ENCODE measurements at places on chromosomes 4 and X.

DNA sequence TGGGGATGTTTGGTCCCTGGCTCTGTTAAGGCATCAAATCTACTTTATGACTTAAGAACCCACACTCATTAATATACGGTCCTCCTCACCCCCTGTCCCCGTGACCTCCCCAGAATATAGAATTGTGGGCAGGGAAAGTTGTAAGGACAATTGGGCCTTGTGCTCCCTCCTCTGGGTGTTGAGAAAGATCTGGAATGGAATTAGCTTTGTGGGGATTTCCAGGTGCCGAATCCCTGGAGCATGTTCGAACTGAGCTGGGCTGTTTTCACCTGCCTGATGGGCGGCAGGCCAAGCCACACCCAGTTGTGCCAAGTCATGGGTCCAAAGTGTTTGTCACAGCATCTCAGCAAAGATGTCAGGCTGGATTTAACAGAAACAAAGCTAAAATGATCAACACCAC is 349.3 kb upstream of the KLF3 start:
- H3K36me3 ChIP-seq, result peaks cover 4% of the 10 kb centered on the region
- DNase-seq, result no peak
- peaks cover 43% of the 10 kb centered on the region for H3K4me1 ChIP-seq
- H3K27me3 ChIP-seq, result no peaks in the 10 kb centered on the region
- no peak overlapping the region for H3K4me3 ChIP-seq

DNA sequence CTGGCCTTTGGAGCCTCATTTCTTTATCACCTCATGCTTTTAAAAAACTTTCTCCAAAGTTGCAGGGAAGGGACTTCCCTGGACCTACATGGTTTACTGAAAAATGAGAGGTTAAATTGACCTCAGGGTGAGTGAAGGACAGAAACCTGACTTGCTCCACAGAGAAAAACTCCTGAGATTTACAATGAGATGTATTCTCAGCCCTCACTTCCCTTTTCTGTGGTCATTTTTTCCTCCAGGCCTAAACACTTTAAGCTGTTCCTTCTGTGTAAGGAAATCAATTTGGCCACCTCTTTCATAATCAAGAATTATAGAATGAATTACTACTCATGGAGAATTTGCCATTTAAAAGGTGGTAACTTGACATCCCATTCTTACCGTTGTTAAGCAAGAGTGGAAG is 77.9 kb downstream of the HPGD start:
- no peak for DNase-seq
- H3K4me1 ChIP-seq, result peaks cover 4% of the 10 kb centered on the region
- H3K4me3 ChIP-seq, result no peak overlapping the region
- H3K36me3 ChIP-seq, result no peaks in the 10 kb centered on the region
- no peaks in the 10 kb centered on the region for H3K27me3 ChIP-seq

DNA sequence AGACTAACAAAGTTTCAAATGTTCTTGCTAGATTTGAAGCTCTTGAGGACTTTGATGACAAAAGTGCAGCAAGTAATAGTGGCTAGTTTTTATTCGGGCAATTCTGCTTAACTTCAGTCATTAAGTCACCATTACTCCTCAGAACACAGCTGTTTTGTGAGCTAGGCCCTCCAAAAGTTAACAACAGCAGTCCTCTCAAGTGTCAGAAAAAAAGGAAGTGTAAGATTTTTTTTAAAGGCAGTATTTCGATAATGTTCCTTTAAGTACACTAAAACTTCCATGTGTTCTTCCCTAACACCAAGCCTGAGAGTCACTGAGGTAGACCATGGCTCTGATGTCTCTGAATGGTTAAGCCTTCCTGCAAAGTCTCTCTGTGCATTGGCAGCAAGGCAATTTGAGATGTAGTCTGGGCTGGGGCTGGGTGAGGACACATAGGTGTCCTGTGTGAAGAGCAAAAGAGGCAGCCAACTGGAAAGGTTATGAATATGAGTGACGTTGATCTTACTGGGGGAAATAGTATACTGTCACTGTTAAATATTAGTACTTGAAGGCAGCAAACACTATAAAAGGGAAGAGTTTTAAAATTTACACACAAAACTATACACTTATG is 174.0 kb upstream of the MAP3K15 start:
- H3K36me3 ChIP-seq, result peaks cover 42% of the 10 kb centered on the region
- no peaks in the 10 kb centered on the region for H3K27me3 ChIP-seq
- peak overlapping the region; percentile 0 for H3K27ac ChIP-seq
- DNase-seq, result no peak
- H3K4me3 ChIP-seq, result no peak overlapping the region
- peaks cover 48% of the 10 kb centered on the region for H3K4me1 ChIP-seq

DNA sequence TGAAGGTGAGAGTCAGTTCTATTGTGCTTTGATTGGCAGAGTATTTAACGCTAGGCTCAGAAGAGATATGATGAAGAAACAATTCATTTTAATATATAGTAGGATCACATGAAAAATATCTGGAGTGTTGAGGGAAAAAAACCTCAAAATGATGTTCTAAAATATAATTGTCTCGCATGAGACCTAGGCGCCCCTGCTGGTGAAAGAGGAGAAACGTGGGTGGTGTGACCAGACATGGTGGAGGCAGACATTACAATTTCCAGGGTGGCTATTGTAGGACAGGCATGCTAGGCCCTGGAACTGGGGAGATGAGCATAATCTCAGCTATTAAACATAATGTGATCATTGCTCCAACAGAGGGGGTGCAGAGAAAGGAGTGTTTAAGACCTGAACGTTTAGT is 210.0 kb downstream of the HS3ST1 start:
- H3K36me3 ChIP-seq, result no peaks in the 10 kb centered on the region
- DNase-seq, result no peak
- H3K4me1 ChIP-seq, result no peaks in the 10 kb centered on the region
- no peaks in the 10 kb centered on the region for H3K27me3 ChIP-seq
- H3K27ac ChIP-seq, result no peak overlapping the region

- no peaks in the 10 kb centered on the region for H3K4me1 ChIP-seq
- no peak overlapping the region for H3K27ac ChIP-seq
- DNase-seq, result no peak
Measured at GRCh38 chrX:109813236-109813635, 80.2 kb upstream of the ACSL4 start.

- H3K36me3 ChIP-seq, result peaks cover 7% of the 10 kb centered on the region
- H3K4me1 ChIP-seq, result peaks cover 23% of the 10 kb centered on the region
- H3K27ac ChIP-seq, result no peak overlapping the region
- DNase-seq, result no peak
Measured at GRCh38 chr4:147940171-147940570, 208.3 kb downstream of the ARHGAP10 start.

GRCh38 chr4:178244785-178245184 is 802.5 kb upstream of the AGA start:
- DNase-seq, result no peak
- no peak overlapping the region for H3K4me3 ChIP-seq
- no peak overlapping the region for H3K27ac ChIP-seq
- H3K4me1 ChIP-seq, result no peaks in the 10 kb centered on the region
- no peaks in the 10 kb centered on the region for H3K36me3 ChIP-seq
- no peaks in the 10 kb centered on the region for H3K27me3 ChIP-seq

GRCh38 chrX:132776486-132777210 is 181.8 kb downstream of the HS6ST2 start:
- no peak overlapping the region for H3K4me3 ChIP-seq
- H3K4me1 ChIP-seq, result no peaks in the 10 kb centered on the region
- no peak for DNase-seq
- no peak overlapping the region for H3K27ac ChIP-seq

DNA sequence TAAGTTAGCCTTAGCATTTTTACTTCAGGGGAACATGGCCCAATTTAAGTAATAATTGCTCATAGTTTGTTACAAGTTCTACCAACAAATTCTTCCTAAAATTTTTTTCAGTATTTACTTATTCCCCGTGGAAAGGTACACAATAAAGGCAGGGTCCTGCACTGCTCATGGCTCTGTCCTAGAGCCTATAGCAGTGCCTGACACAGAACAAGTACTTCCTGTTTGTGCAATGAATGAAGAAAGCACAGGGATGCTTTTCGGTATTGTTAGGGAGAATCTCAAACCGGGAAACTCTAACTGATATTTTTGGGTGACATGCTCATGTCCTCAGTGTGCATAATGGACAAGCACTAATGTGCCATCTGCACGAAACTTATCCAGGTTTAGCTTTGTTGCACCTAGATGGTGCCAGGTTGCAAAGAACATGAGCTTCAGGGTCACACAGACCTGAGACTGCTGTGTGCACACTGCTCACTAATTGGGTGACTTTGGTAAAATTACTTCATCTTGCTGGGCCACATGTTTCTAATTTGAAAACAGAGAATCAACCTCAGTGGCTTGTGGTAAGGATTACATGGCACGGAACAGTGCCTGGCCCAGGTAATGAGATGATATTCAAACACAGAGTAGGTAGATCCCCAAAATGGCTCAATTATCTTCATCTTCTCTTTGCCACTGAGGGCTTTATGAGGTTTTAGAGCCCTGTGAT is 175.8 kb upstream of the NPY2R start:
- no peak overlapping the region for H3K27ac ChIP-seq
- no peaks in the 10 kb centered on the region for H3K4me1 ChIP-seq
- H3K36me3 ChIP-seq, result no peaks in the 10 kb centered on the region

GRCh38 chrX:74422576-74423288 is 1.4 kb downstream of the SLC16A2 start:
- DNase-seq, result no peak
- H3K27ac ChIP-seq, result no peak overlapping the region
- H3K4me3 ChIP-seq, result peak overlapping the region; percentile 59
- H3K27me3 ChIP-seq, result peaks cover 9% of the 10 kb centered on the region
- H3K4me1 ChIP-seq, result peaks cover 15% of the 10 kb centered on the region

DNA sequence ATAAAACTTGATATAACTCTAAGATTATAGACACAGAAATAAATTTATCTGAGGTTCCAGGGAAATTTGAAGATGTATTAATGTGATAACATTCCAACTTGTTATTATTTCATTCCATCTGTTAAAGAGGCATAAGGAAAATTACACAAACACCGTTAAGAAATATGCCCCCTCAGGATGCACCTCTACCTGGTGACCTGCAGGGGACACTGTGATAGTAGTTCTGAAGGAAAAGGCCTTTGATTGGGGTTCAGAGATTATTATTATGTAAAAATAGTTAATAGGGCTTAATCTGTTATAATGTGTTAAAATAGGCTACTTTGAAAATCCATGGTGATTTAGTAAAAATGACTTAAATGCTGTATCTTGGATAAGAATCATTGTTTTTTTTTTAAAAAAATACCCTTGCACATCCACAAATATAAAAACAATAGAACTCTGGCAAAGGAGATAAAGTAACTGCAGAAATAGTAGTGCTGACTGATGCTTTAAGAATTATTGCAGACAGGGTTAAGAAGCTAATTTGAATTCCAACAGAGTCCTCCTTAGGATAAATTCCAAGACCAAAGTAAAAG is 6.1 kb upstream of the ABRAXAS1 start:
- no peaks in the 10 kb centered on the region for H3K4me1 ChIP-seq
- no peak overlapping the region for H3K4me3 ChIP-seq
- no peaks in the 10 kb centered on the region for H3K36me3 ChIP-seq
- no peak overlapping the region for H3K27ac ChIP-seq
- no peak for DNase-seq
- no peaks in the 10 kb centered on the region for H3K27me3 ChIP-seq

- H3K36me3 ChIP-seq, result no peaks in the 10 kb centered on the region
- no peak overlapping the region for H3K4me3 ChIP-seq
- no peak overlapping the region for H3K27ac ChIP-seq
- peaks cover 7% of the 10 kb centered on the region for H3K27me3 ChIP-seq
- no peak for DNase-seq
Measured at GRCh38 chr4:4913628-4914027, 54.2 kb downstream of the MSX1 start.

GRCh38 chr4:181046809-181047208 is 1196.4 kb upstream of the TENM3 start:
- no peaks in the 10 kb centered on the region for H3K4me1 ChIP-seq
- H3K4me3 ChIP-seq, result no peak overlapping the region
- no peaks in the 10 kb centered on the region for H3K36me3 ChIP-seq
- no peak overlapping the region for H3K27ac ChIP-seq
- DNase-seq, result no peak

GRCh38 chr4:129926936-129927335 is 831.0 kb downstream of the C4orf33 start:
- H3K27ac ChIP-seq, result no peak overlapping the region
- no peaks in the 10 kb centered on the region for H3K36me3 ChIP-seq
- H3K27me3 ChIP-seq, result no peaks in the 10 kb centered on the region

DNA sequence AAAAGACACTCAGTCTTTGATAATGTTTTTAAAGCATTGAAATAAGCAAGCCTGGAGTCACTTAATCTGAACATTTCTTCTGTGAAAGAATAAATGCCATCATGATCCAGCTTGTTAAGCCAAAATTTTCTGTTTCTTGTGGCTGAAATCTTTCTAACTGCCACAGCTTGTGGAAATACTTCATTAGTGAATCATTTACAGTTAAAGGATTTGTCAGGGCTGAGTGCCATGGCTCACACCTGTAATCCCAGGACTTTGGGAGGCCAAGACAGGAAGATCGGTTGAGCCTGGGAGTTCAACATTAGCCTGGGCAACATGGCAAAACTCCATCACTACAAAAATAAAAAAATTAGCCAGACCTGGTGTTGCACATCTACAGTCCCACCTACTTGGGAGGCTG is 93.3 kb upstream of the PDE5A start:
- no peak for DNase-seq
- H3K4me3 ChIP-seq, result no peak overlapping the region
- no peaks in the 10 kb centered on the region for H3K36me3 ChIP-seq
- H3K27ac ChIP-seq, result no peak overlapping the region
- no peaks in the 10 kb centered on the region for H3K4me1 ChIP-seq
- H3K27me3 ChIP-seq, result no peaks in the 10 kb centered on the region

GRCh38 chr4:10158333-10158942 is 41.8 kb upstream of the WDR1 start:
- DNase-seq, result no peak
- peaks cover 30% of the 10 kb centered on the region for H3K4me1 ChIP-seq
- H3K36me3 ChIP-seq, result no peaks in the 10 kb centered on the region
- H3K4me3 ChIP-seq, result no peak overlapping the region

GRCh38 chr4:3860061-3860912 is 94.1 kb downstream of the ADRA2C start:
- H3K4me3 ChIP-seq, result no peak overlapping the region
- H3K4me1 ChIP-seq, result no peaks in the 10 kb centered on the region
- no peaks in the 10 kb centered on the region for H3K36me3 ChIP-seq
- DNase-seq, result no peak
- H3K27me3 ChIP-seq, result peaks cover 8% of the 10 kb centered on the region
- H3K27ac ChIP-seq, result no peak overlapping the region

DNA sequence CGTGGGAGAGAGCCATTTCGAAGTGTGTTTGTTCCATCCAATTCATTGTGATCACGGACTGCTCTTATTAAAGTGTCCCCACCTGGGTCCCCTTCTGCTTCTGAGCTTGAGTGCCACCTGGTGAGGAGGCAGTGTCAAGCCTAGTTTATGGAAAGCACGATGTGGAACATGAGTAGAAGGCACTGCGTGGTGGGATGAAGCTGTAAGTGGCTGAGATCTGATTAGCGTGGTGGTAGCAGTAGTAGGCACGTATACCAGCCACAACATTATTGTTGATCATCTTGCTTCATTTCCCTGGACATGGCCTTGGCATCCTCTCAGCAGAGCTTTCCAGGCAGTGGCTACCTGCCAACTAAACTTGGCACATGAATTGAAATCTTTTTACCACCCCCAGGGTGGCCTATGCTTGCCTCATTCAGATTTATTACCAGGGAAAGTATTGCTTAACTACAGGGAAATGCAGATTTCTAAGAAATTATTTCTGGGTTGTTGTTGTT is 46.4 kb downstream of the GPAT3 start:
- H3K27me3 ChIP-seq, result no peaks in the 10 kb centered on the region
- H3K4me3 ChIP-seq, result no peak overlapping the region
- no peaks in the 10 kb centered on the region for H3K36me3 ChIP-seq
- no peak for DNase-seq

- no peaks in the 10 kb centered on the region for H3K27me3 ChIP-seq
- H3K36me3 ChIP-seq, result peaks cover 44% of the 10 kb centered on the region
- H3K4me3 ChIP-seq, result no peak overlapping the region
- H3K4me1 ChIP-seq, result peaks cover 52% of the 10 kb centered on the region
- DNase-seq, result peak; percentile 64
Measured at GRCh38 chrX:19879735-19880378, 7.5 kb downstream of the SH3KBP1 start.

All from activated naive CD8-positive, alpha-beta T cell treated with anti-CD3 and anti-CD28 coated beads for 36 hours (primary cell).